ENCODE measurements at places on chromosomes 16 and 17. TPM values are rescaled to one million over a fixed set of nuclear protein-coding genes. Genes with fewer than 3 reads are reported as not detected.

- DNase-seq = no peak
Measured at GRCh38 chr17:21077281-21077680, 34.5 kb upstream of the USP22 start.

DNA sequence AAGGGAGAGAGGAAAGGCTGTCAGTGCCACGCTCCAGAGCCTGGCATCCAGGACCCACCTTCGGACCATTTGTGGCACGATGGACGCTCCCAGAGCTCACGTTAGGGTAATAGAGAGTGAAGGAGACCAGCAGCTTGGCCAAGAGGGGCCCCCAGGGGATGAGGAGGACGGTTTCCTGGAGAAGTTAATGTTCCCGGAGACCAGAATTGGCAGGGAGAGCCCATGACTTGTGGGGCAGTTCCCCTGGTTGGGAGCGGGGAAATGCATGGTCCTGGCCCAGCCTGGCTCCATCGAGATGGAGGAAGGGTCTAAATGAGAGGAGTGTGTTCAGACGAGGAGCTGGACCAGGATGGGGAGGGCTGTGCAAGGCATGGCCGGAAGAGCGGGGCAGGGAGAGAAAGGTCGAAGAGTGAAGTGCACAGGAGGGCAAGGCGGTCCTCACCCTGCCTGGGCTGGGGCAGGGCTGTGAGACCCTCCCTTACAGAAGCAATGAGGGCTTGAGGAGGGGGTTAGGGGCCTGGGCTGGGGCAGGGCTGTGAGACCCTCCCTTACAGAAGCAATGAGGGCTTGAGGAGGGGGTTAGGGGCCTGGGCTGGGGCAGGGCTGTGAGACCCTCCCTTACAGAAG lies 2.9 kb upstream of the HIC1 start:
- no peak for DNase-seq

ATP2C2 gene
- polyA plus RNA-seq = not detected

GRCh38 chr17:19513897-19514488 lies 19.7 kb upstream of the SLC47A1 start:
- DNase-seq = peak; percentile 49

DNA sequence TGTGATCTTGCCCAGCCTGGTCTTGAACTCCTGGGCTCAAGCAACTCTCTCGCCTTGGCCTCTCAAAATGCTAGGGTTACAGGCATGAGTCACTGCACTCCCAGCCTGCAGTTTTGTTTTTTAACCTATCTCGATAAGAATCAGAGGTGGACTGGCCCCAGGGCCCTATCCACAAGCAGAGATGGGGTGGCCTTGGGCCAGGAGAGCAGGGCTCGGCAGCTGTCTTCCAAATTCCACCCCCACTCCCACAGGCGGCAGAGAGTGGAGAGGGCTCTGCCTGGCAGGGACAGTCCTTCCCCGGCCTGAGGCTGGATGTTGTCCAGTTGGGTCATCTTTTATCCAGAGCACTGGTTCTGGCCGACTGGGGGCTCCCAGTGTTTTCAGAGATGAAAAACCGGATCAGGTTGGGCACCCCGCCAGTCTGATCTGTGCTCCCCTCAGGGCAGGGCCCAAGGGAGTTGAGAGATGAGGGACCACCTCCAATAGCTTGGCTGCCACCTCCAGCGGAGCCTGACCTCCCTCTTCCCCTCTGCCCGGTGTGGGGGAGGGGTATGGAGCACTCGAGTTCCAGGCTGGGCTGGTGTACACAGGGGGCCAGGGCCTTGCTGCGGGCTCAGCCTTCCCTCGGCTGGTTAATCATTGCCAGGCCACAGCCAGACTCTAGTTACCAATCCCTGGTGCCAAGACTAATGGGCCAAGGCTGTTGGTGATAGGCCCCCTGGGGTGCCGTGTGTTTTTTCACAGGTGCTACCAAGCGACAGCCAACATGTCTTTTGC lies 30.3 kb upstream of the MYO15B start:
- no peak for DNase-seq

TMEM100 gene
- not detected for polyA plus RNA-seq

YBX2 gene
- polyA plus RNA-seq = not detected

- DNase-seq = no peak
Measured at GRCh38 chr17:2967515-2967914, 95.9 kb downstream of the OR1D5 start.

ADAD2 gene
- polyA plus RNA-seq = not detected

- no peak for DNase-seq
Measured at GRCh38 chr16:15752717-15753488, 102.9 kb downstream of the NDE1 start.

SOST gene
- polyA plus RNA-seq = not detected

TOX3 gene
- polyA plus RNA-seq = not detected

GRCh38 chr17:47864791-47865216 lies 13.8 kb upstream of the SP6 start:
- DNase-seq = no peak

GRCh38 chr17:79814127-79814973 lies 17.5 kb upstream of the CBX8 start:
- no peak for DNase-seq

ST6GALNAC2 gene
- 2.9 TPM for polyA plus RNA-seq

GRCh38 chr16:54207837-54208236 lies 78.8 kb downstream of the IRX3 start:
- no peak for DNase-seq

GRCh38 chr16:28213396-28213795 lies 1.6 kb upstream of the XPO6 start:
- no peak for DNase-seq

SLFN12L gene
- 27.5 TPM for polyA plus RNA-seq

DNA sequence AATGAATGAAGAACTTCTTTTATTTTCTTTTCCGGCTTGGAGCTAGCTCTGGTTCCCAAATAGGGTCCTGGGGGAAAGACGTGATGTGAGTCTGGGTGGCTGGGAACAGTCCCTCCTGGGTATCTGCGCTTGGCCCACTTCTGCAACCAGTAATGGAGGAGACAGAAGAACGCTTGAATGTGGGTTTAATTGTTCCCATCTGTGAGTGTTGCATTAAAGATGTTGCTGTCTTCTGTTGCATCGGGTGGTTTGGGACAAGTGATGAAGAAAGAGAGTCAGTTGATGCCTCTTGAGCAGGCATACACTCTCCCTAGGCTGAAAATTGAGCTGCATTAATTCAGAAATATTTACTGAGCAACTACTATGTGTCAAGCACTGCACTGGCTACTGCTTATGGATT lies 511.1 kb downstream of the CDH13 start:
- no peak for DNase-seq

DNA sequence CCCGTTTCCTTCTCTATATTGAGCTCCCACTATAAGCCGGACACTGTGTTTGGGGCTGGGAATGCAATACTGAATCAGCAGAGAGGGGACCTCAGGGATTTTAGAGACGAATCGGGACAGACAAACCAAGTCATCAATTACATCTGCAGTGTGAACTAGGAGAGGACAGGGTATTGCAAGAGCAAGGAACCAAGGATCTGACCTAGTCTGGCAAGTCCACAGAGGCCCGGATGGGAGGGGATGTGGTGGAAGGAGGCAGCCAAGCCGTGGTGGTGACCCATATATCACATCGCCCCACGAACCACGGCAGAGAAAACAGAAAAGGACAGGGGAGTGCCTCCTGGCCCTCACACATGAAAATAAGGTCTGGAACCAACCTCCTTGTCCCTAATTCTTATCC lies 28.1 kb upstream of the NXPH3 start:
- DNase-seq = no peak

GRCh38 chr16:19680881-19681340 lies 37.1 kb downstream of the KNOP1 start:
- no peak for DNase-seq

TVP23C gene
- 6.3 TPM for polyA plus RNA-seq

DNA sequence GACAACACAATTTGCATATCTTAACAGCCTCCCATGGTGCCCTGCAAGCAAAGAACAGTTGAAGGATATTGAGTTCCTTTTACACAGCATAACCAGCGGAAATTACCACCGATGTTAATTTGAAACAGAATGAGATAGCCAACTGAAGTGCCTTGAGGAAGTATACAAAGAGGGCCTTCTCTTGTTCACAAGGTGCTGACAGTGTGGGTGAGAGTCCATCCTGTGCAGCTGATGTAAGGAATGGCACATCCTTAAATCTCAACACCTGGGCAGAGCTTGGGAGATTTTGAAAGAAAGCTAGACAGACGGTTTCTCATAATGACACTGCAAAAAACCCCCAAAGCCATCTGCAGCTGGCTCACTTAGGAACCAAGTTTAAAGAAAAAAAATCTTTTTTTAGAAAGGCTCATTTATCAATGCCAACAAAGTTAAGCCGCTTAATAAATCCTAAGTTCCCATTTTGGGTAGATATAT lies 818.6 kb downstream of the KCNJ2 start:
- DNase-seq = no peak

DNA sequence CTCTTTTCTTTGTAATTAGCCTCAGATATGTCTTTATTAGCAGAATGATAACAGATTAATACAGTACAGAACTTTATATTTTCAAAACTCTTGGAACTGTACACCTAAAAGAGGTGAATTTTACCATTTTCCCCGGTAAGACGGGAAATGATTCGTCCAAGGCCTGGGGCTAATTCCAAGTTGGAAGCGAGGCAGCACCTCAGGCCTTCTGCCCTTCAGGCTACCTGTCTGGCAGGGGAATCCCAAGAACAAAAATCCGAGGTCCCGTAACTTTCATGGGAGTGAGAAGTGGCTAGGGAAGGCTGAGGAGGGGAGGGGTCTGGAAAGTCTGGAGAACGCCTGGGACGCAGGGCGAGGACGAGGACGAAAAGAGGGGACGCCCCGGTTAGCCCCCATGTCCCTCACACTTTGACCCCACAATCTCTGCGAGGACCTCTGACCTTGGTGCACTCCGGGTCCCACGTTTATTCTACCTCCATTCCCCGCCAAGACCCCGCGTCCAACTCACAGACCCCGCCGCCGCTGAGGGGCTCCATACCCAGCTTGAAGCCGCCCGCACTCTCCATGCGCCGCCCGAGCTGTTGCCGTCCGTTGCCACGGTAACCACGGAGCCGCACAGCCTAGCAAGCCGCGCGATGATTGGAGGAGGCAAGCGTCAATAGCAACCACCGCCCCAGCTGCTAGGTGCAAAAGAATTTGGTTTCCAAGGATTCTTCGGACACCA lies at the start of gene HYDIN:
TSS of gene HYDIN (minus strand) at position 601 of the 724 bp plus-strand sequence. CDS start 43,827 bp downstream, outside the sequence.
- DNase-seq = no peak

DNA sequence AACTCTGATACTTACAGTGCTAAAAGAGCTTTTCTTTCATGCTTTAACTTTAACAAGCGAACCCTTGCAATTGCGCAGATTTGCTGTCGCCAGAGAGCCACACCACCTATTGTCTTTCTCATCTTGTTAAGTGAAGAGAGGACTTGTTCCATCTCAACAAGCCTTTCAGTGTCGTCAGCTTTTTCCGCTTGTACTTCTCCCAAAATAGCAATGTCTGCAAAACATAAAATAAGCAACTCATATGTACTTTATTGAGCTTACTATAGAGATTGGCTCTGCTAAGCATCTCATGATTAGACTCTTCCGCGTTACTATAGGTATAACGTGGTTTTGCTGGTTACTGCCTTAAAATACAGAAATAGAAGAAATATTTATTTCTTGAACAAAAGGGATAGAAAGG lies 51.9 kb downstream of the ABCA8 start:
- no peak for DNase-seq

DNA sequence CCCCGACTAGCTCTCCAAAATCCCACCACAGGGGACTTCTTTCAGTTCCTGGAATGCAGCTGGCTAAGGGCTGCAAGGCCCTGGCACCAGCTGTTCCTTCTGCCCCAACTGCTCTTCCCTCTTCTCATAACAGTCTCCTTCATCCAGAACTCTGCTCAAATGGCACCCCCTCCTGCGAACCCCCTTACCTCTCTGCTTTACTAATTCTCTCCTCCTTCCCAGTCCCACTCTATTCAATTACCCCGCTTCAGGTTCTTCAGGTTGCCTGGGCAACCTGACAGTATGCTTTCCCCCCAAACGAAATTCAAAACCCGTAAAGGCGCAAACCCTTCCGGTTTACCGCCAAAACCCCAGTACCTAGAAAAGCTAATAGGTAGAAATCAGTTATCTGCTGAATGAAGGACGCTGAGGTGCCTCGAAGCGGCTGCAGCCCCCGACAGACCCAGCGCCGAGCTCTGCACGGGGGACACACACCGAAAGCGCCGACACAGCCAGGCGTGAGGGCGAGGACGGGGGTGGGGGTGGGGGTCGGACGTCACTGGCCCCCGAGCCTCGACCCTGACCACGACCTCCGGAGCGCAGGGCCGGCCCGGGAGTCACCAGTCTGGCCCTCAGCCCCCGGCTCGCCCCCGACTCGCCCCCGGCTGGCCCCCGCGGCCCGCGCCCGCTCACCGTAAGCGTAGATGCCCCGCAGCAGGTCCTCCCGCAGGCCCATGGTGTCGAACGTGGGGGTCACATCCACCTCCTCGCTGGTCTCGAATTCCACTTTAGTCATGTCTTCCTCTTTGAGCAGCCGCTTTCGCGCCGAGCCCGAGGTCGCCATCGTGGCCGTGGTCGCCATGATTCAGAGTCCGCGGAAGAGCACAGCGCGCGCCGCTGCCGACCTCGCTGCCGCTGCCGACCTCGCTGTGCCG lies 550 bp downstream of the EIF4A3 start:
- DNase-seq = peak; percentile 48

JPT1 gene
- polyA plus RNA-seq = 123 TPM

ASPSCR1 gene
- polyA plus RNA-seq = 29.2 TPM

IGF2BP1 gene
- polyA plus RNA-seq = not detected

DNA sequence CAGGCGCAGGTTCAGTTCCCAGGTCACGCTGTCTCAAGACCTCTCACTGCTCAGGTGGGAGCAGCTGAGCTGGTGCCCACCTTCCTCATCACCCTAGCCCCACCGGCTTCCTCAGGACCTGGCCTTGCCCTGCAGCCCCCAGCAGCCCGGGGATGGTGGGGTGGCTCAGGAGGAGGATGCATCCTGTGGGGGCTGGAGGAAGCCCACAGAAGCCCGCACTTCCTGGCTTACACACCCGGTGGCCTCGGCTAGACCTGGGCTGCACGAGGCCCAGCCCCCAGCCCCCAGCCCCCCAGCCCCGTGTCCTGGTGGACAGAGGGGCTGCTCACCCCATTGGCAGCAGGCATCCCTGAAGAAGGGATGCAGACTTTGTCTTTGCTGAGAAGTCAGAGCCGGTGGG lies 43.4 kb downstream of the BAHCC1 start:
- DNase-seq = no peak

UMOD gene
- polyA plus RNA-seq = not detected

DNA sequence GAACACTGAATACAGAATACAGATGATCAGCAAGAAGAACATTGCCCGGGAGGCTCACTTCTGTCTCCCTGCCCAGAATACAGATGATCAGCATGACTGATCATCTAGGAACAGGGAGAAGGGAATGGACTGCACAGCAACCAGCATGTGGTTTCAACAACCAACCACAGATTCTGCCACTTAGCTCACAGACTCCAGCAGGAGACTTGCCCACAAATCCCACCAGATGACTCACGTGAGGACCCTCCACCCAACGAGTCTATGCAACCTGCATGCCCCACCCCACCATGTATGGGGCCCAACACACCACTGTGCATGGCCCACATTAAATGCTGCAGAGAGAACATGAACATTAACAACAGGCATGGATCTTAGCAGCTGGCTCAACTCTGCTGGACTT lies 36.1 kb upstream of the ALOX12 start:
- no peak for DNase-seq
